ENCODE measurements at places on chromosomes 7 and 10.

GRCh38 chr10:14602807-14603533 is 171.7 kb downstream of the FAM107B start:
- no peak for DNase-seq

DNA sequence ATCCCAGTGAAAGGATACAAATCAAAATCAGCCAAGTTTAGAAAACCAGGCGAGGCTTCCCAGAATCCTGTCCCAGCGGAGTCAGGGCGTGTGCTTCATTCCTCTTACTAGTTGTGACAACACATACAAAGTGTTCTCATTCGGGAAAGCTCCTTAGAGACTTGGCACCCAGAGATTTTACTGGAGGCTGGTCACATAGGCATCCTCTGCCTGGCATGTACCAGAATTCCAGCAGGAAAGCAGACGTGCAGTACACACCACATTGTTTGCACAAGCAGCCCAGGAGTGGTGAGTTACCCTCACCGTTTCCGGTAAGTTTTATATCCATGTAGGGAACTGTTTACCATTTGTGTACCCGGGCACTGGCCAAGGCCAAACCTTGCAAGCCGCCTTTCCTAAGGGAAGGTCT is 34.9 kb downstream of the MMRN2 start:
- no peak for DNase-seq

GRCh38 chr10:122477436-122477835 is 16.1 kb downstream of the HTRA1 start:
- no peak for DNase-seq

GRCh38 chr10:78438907-78439809 is 405.5 kb downstream of the RPS24 start:
- DNase-seq, result no peak

GRCh38 chr7:3710122-3710521 is 409.1 kb downstream of the SDK1 start:
- no peak for DNase-seq

GRCh38 chr10:68633281-68633680 is 73.1 kb downstream of the TET1 start:
- no peak for DNase-seq

GRCh38 chr10:84159076-84159685 is 14.4 kb upstream of the GPR15LG start:
- DNase-seq, result no peak

- DNase-seq, result no peak
Observed at GRCh38 chr7:148500978-148501377, 89.6 kb upstream of the C7orf33 start.

All from CD4-positive, alpha-beta T cell treated with Interleukin-4 for 4 hours (primary cell).